CD8-positive, alpha-beta memory T cell (primary cell): ENCODE measurements at places on chromosomes 11 and 22.

DNA sequence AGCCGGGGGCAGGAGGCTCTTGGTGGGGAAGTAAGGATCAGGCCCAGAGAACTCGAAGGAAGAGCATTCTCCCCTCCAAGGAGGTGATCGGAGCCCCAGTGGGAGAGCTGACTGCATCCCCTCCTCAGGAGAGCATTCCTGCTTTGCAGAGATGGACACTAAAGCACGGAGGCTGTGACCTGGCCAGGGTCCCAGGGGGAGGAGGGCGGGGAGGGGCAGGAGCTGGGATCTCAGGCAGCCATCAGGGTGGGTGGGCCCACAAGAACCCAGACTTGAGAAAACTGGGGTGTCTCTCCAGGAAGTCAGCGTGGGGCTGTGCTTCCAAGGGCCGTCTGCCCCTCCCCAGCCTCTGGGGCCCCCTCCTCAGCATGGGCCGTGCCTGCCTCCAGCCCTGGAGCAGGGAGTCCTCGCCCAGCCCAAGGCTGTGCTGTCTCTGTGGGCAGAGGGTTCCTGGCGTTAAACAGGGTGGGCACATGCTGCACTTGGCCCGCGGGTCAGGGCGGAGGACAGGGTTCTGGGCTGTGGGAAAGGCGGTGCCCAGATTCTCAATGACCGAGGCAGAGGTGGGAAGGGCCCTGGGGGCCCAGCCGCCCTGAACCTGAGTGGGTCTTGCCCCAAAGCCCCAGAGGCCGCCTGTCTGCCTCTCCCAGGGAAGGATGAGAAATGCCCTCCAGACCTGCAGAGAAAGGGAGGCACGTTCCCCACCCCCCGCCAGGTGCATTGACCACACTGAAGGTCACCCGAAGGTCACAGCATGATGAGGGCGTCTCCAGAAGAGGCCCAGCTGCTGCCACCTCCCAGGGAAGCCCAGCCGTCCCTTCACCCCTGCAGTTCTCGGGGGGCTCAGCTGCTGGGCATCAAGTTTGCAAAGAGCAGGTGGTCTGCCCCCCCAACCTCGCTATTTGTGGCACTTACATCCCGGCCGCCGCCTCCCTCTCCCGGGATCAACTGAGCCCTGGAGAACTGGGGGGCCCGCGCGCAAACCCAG is 643 bp downstream of the CEND1 start:
- DNase-seq, result no peak

DNA sequence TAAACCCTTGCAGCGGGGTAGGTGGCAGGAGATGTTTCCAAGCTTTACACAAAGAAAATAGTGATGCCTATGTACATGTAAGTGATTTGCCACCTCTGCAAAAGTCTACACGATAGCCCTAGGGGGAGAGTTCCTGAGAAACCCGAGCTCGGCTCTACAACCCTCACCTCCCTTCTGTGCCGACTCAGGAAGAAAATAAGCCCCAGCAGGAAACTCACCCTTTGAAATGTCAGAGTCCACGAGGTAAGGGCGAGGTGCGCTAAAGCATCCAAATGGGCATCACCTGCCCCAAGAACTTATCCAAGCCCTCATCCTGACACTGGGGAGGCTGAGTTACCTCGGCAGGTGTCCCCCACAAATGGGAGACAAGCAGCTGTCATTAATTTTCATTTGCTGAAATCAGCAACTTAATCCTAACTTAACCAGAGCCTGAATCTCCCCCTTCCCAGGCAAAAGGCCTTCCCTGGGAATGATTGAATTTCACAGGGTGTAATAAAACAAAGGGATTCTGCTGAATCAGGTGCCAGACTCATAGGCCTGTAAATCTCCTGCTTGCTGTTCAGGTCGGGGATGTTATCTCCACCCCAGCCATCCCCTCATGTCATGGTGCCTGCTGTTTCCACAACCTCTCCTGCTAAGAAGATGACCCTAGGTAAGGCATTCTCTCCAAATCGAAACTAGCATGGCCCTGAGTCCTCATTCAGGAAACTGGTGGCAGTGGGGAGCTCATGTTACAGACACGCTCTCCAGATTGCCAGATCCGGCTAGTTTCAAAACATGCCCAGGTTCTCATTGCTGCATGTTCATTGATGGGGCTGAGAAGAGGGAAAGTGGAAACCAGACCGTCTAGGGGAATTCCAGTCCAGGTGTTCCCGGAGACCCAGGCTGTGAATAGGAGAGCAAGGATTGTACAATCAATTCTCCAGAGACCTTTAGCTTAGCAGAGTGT is 105.3 kb upstream of the KIRREL3 start:
- no peak for DNase-seq

- DNase-seq, result no peak
Measured at GRCh38 chr11:7520011-7520942, 6.5 kb downstream of the PPFIBP2 start.

- no peak for DNase-seq
Measured at GRCh38 chr11:15123849-15124248, 9.1 kb downstream of the INSC start.

- no peak for DNase-seq
Measured at GRCh38 chr11:32006799-32007388, 84.0 kb upstream of the RCN1 start.
